ENCODE measurements at places on chromosomes 7 and 10. TPM values are rescaled to one million over a fixed set of nuclear protein-coding genes. Genes with fewer than 3 reads are reported as not detected.

GRCh38 chr10:124579011-124579399 is 117.4 kb downstream of the LHPP start:
- no peak overlapping the region for H3K4me3 ChIP-seq
- no peaks in the 10 kb centered on the region for H3K4me1 ChIP-seq
- H3K27ac ChIP-seq = no peak overlapping the region
- H3K36me3 ChIP-seq = peaks cover 4% of the 10 kb centered on the region
- peaks cover 19% of the 10 kb centered on the region for H3K27me3 ChIP-seq

- H3K36me3 ChIP-seq = peaks cover 69% of the 10 kb centered on the region
- H3K4me3 ChIP-seq = no peak overlapping the region
- DNase-seq = no peak
- no peak overlapping the region for H3K27ac ChIP-seq
- H3K27me3 ChIP-seq = no peaks in the 10 kb centered on the region
- H3K4me1 ChIP-seq = no peaks in the 10 kb centered on the region
These were observed 60.9 kb upstream of the CAMK2B start for GRCh38 chr7:44386139-44386913.

GRCh38 chr7:113424185-113424817 is 305.9 kb upstream of the SMIM30 start:
- no peak for DNase-seq
- no peak overlapping the region for H3K27ac ChIP-seq
- H3K4me3 ChIP-seq = no peak overlapping the region

Gene ADAMTS14
- total RNA-seq = 0.25 TPM

Gene ASB10
- not detected for total RNA-seq

Gene MKX
- total RNA-seq = not detected

DNA sequence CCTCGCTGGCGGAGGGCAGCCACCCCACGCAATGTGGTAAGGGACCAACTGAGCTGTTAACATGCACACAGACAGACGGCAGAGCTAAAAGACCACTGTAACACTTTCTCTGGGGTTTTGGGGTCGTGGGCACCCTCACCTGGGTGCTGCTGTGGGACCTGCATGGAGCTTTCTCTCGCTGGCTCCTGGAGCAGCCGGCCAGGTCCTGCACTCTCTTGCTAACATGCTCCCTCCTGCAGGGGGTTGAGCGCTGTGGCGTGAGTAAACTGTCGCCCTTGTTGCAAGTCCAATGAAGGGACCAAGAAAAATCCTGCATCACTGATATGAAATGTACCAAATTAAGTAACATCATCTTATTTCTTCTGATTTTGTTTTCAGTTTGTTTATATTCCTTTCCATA is 92.0 kb downstream of the ADK start:
- no peak overlapping the region for H3K4me3 ChIP-seq
- no peaks in the 10 kb centered on the region for H3K4me1 ChIP-seq
- H3K27me3 ChIP-seq = no peaks in the 10 kb centered on the region

- no peaks in the 10 kb centered on the region for H3K27me3 ChIP-seq
- no peak overlapping the region for H3K27ac ChIP-seq
- peaks cover 94% of the 10 kb centered on the region for H3K36me3 ChIP-seq
- H3K4me1 ChIP-seq = no peaks in the 10 kb centered on the region
- DNase-seq = no peak
These were observed 14.5 kb downstream of the BAZ1B start for GRCh38 chr7:73507556-73507955.

- no peaks in the 10 kb centered on the region for H3K36me3 ChIP-seq
- no peak overlapping the region for H3K4me3 ChIP-seq
- DNase-seq = no peak
- H3K27me3 ChIP-seq = no peaks in the 10 kb centered on the region
These were observed 203.7 kb downstream of the SORCS1 start for GRCh38 chr10:106960812-106961211.

DNA sequence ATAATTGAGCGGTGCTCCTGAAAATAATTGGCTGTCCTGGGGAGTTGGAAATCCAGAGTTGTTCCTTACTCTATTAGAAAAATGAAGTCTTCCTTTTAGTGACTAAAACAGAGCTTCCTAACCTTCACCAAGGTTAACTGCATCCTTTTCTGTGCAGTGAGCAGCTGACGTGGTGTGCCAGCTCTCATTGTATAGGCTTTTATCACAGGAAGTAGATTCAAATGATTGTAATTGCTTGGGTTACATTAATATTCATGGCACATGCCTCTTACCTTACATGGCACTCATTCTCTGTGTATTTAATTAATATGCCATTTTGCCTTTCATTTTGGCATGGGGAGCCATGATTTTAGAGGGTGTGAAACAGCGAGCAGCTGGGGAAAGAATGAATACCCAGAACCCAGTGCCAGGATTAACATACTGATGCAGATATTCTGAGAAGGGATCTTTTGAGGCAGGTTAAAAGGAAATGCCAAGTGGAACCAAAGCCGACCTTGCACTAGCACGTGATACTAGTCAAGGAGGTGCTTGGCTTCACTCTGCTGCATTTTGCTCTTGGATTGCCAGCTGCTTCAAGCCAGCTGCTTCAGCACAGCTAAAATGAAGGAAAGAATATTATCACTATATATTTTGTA is 115.3 kb downstream of the ST7 start:
- H3K36me3 ChIP-seq = no peaks in the 10 kb centered on the region
- H3K27ac ChIP-seq = no peak overlapping the region
- H3K27me3 ChIP-seq = no peaks in the 10 kb centered on the region
- H3K4me3 ChIP-seq = no peak overlapping the region
- H3K4me1 ChIP-seq = peaks cover 10% of the 10 kb centered on the region

DNA sequence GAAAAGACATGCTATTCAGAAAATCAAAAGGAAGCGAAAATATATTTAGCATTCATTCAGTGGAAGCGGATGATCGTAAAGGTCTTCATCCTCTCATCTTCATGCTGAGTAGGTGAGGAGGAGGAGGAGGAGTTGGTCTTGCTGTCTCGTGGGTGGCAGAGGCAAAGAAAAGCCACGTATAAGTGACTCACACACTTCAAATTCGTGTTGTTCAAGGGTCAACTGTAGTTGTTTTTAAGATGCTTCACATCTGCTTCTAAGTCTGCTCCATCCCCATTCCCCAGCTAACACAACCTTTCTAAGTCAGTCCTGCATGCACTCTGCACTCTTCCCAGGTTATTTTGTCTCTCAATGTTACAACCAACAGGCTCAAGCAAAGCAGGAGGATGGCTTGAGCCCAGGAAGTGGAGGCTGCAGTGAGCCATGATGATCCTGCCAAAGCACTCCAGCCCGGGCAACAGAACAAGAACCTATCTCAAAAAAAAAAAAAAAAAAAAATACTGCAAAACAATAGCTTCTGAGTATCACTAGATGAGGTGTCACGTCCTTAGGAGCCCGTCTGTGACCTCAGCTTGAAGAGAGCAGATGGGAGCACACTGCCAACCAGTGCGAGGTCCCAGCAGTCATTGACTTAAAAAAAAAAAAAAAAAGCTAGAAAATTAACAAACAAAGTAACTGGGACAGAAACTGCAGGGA is 70.5 kb downstream of the SFMBT2 start:
- H3K4me3 ChIP-seq = no peak overlapping the region

DNA sequence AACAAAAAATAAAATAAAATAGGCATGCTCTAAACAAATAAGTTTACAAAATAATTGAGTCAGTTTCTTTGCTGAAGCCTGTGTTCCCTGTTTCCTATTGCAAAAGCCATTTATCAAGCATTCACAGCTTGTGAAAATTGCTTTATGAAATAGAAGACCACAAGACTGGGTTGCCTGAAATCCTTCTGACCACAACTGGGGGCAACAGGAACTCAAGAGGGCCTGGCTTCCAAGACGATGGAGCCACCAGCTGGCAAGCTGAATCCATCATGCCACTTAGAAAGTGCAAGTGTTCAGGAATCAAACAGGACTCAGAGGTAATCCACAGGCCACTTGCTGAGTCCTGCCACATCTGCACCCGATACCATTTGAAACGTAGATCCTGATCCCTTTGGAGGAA is 752 bp upstream of the ABCA13 start:
- peaks cover 13% of the 10 kb centered on the region for H3K4me1 ChIP-seq
- no peaks in the 10 kb centered on the region for H3K36me3 ChIP-seq
- H3K4me3 ChIP-seq = no peak overlapping the region
- H3K27me3 ChIP-seq = no peaks in the 10 kb centered on the region
- no peak overlapping the region for H3K27ac ChIP-seq

Gene ITIH2
- not detected for total RNA-seq

GRCh38 chr7:1663223-1663622 is 6.9 kb upstream of the ELFN1 start:
- H3K4me1 ChIP-seq = no peaks in the 10 kb centered on the region
- no peak for DNase-seq
- H3K4me3 ChIP-seq = no peak overlapping the region
- peaks cover 42% of the 10 kb centered on the region for H3K27me3 ChIP-seq
- no peak overlapping the region for H3K27ac ChIP-seq

DNA sequence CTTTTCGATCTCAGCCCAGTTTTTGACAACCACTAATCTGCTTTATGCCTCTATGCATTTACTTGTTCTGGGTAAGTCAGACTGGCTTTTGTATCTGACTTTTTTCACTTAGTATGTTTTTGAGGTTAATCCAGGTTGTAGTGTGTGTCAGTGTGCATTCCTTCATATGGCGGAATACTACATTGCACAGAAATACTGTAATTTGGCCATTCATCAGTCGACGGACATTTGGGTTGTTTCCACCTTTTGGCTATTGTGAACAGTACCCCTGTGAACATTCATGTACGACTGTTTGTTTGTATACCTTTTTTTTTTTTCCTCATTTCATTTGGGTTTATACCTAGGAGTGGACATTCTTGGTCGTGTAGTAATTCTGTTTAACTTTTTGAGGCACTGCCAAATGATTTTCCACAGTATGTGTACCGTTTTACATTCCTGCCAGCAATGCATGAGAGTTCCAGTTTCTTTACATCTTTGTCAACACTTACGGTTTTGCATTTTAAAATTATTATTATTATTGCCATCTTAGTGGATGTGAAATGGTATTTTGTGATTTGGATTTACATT is 57.4 kb downstream of the MKLN1 start:
- no peaks in the 10 kb centered on the region for H3K27me3 ChIP-seq
- peak overlapping the region; percentile 7 for H3K27ac ChIP-seq
- DNase-seq = peak; percentile 24
- H3K4me1 ChIP-seq = peaks cover 18% of the 10 kb centered on the region
- no peaks in the 10 kb centered on the region for H3K36me3 ChIP-seq

Gene SLC39A12
- total RNA-seq = not detected

DNA sequence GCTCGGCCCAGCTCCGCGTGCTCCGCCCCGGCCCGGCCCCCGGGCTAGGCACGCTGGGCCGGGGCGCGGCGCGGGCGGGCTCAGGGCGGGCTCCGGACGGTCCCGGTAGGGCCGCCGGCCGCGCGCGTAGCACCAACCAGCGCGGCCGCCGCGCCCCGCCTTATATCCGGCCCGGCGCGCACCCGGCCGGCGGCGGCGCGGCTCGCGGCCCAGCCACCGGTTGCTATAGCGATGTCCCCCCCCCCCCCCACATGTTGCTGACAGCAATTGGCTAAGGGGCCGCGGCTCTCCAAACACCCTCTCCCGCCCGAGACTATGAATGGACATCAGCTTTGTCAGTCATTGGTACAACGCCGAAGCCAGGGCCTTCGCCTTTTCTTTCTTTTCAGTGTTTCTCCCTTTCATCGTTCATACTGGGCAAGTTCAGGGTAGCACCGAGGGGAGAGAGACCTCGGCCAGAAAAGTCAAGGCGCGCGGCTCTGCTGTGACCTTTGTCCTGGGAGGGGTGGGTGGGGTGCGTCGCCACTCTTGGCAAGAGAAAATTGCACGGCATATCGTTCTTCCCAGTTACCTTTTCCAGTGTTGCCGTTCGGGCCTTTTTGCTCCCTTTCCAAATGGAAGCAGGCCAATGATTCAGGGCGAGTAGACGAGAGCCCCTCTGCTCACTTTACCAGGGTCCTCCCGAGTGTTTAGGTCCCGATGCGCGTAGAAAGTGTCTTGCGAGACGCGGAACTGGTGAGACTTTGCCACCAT is 354.2 kb downstream of the DNAJB6 start:
- H3K27ac ChIP-seq = no peak overlapping the region
- H3K36me3 ChIP-seq = no peaks in the 10 kb centered on the region
- peaks cover 10% of the 10 kb centered on the region for H3K27me3 ChIP-seq
- no peaks in the 10 kb centered on the region for H3K4me1 ChIP-seq
- no peak overlapping the region for H3K4me3 ChIP-seq

Gene FAM237B
- not detected for total RNA-seq

DNA sequence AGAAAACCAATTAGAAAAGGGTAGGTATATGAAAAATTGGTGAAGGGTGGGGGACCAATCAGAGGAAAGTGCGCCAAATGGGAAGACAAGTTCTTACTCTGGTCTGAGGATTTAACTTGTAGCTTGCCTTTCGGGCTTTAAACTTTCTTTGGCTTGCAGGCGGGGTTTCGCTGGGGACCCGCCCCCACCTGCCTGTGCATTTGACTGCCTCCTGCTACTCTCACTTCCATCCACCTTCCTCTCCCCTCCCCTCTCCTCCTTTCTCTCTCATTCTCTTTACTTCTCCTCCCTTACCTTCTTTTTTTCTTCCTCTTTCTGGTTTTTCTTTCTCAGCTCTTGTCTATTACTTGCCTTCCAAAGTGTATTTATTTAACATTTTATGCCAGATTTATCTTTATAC is 278.8 kb downstream of the DNAJB9 start:
- no peak overlapping the region for H3K4me3 ChIP-seq
- H3K27ac ChIP-seq = no peak overlapping the region
- H3K36me3 ChIP-seq = no peaks in the 10 kb centered on the region
- H3K4me1 ChIP-seq = no peaks in the 10 kb centered on the region
- no peak for DNase-seq
